ENCODE measurements at places on chromosomes 7 and 10. TPM values are rescaled to one million over a fixed set of nuclear protein-coding genes. Genes with fewer than 3 reads are reported as not detected.
A peak's percentile ranks its signal among the peaks of the same experiment; 100 is the strongest.

The FAM25A gene
- not detected for total RNA-seq

GRCh38 chr7:130632111-130632510 lies 36.4 kb downstream of the COPG2 start:
- no peak for DNase-seq

The SPDYE1 gene
- total RNA-seq = not detected

DNA sequence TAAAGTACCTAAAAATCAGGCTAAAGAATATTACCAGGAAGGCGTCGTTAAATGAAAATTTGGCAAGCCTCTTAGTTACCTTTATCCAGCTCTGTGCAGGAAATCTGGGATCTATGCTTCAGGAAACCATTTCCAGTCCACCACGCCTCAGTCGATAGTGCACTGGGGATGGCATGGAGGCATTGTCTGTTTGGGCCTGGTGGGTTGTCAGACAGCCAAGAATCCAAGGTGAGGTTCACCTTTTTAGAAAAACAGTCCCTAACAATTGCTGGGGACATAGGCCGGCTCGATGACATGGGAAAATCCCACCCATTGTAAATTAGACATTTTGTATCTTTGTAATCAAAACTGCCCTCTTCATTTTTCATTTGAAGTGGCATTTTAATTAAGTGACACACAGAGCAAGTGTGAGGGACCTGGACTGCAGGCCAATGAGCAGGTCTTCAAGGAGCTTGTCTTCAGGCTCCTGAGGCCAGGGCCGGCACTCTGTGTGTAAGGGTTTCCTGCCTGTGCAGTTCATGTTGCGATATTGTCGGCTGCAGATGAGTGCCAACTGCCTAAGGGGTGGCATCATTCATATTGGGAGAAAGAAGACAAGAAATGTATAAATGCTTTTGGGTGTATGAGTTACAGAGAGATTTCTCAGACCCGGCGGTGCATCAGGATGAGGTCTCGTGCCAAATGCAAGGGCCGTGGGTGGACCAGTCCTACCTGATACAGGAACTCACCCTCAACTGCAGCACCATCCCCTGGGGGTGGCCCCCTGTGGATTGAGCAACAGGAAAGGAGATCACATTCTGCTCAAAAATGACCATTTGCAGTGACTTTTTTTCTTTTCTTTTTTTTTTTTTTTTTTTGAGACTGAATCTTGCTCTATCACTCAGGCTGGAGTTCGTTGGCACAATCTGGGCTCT lies 80.8 kb downstream of the PTPRE start:
- no peak for DNase-seq

- DNase-seq = no peak
Measured at GRCh38 chr7:127359011-127359410, 33.5 kb downstream of the ZNF800 start.

DNA sequence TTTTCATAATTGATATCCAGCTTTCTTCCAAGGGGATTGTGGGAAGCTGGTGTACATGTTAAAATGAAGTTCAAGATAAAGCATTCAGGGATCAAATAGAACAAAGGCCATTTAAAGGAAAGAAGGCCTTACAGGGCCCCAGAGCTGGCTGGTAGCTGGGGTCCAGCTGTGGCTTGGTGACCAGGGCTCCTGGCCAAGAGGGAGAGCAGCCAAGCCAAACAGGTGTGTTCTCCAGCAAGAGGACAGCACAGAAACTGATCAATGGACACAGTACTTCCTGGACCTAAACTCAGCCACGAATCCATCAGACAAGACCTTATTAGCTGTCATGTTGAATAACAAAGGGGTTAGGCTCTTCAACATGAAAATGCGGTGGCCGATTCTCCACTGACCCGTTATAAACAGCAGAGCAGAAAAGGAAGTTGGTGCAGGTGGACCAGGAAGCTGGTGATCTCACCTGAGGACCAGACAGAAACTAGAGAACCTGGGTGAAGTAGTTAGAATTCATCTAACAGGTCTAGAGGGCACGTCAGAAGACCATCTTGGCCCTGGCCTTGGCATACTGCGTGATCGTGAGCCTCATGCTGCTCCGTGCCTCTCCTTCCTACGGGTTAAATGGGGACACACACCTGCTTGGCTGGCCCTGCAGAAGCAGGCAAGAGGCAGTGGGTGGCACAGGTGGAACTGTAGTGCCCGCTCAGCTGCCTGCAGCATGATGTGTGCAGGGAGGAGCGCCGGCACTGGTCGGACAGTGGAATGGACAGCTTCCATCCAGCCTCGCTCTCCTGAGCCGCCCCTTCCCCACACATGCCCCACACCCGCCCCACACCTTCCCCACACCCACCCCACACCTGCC lies 53.8 kb downstream of the PARP12 start:
- no peak for DNase-seq

The IQCE gene
- 14.3 TPM for total RNA-seq

The DEPP1 gene
- 740 TPM for total RNA-seq

GRCh38 chr10:120368927-120369326 lies 88.1 kb upstream of the PLPP4 start:
- DNase-seq = no peak

- no peak for DNase-seq
Measured at GRCh38 chr10:27716521-27716920, 29.1 kb downstream of the MKX start.

DNA sequence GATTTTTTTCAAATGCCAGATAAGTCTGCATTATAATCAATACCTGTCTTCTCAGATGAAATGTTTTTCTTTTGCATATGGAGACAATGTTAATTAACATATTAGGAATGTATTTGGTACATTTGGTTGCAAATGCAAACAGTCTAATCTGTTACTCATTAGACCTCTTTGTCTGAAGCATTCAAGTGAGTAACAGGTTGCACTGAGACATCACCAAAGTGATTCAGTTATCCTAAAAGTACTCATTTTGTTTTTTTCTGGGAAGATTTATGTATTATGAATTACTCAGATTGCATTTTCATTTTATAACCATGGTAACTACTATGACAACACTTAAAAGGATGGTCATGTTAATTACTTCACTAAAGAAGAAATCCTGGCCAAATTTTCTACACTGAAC lies 513.6 kb downstream of the HTR7 start:
- DNase-seq = no peak

DNA sequence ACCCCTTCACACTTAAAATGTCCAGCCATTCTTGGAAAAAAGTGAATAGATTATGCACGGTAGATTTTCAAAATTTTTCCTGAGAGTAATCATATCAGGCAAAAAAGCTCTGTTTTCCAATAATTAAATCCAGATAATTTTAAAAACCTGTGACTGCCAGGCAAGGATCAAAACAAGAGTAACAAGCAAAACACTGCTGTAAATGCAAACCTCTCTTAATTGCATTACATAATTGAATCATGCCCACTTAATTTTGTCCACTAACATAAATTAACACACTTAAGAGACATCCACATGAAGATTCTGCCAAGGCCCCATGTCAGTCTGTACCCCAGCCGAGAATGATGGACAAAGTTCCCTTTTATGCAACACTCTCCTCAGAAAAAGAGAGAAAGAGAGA lies 135.3 kb downstream of the FGFR2 start:
- no peak for DNase-seq

The VWDE gene
- total RNA-seq = 0.12 TPM

The CDHR3 gene
- 6.6 TPM for total RNA-seq

DNA sequence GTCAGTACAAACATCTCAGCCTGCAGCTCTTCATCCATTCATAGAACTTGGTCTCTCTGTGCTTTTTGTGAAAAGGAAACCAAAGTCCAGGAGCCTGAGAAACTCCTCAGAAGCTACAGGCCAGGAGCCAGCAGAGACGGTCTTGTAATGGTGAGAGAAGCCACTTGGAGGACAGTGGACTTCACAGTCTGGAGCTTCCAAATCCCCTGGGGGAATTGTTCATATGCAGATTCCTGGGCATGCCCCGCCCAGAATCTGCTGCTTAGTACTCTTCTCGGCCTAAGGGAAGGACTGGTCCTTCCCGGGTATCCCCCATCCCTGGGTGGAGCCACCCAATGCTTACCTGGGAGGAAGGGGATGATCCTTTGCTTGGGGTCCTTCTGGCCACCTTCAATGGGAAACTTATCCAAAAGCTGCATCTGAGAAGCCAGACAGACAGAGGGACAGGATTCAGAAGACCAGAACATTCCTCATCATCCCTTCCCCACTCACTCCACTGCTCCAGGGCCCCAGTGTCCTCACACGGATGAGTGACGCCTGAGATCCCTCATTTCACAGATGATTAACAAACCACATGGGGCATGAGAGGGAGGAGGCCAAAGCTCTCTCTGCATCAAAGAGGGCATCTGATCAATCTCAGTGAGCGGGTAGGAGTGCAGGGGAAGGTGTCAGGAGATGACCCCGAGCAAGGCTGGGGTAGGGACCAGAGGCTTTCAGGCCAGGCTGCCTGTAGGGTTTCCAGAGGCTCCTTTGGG lies 88.4 kb downstream of the SH3PXD2A start:
- DNase-seq = no peak

DNA sequence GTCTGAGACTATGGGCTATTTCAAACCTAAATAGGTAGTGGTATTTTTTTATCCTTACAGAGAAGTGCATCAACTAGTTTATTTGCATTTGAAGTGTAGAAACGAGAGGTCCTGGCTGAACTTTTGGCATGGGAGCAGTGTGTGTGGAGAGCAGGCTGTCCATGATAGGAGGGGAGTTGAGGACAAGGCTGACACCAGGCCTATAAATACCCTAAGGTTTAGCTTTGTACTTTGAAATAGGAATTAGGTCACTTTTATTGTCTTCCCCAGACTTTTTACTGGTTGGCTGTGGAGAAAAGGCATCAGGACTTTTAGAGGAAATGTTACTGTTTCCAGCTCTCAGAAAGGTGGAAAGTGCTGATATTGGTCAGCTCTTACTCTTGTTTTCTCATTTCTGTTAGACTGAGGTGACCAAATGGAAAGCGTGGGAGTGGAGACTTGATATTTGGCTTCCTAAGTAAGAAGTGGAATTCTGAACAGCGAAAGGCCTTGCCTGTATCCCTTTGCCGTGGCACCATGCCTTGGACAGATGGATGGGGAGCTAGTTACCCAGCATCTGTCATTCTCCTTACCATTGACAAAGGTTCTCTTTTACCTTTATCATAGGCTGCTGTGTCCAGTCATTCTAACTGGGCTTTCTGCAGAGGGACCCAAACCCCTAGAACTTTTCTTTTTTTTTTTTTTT lies 46.0 kb downstream of the GBF1 start:
- no peak for DNase-seq

DNA sequence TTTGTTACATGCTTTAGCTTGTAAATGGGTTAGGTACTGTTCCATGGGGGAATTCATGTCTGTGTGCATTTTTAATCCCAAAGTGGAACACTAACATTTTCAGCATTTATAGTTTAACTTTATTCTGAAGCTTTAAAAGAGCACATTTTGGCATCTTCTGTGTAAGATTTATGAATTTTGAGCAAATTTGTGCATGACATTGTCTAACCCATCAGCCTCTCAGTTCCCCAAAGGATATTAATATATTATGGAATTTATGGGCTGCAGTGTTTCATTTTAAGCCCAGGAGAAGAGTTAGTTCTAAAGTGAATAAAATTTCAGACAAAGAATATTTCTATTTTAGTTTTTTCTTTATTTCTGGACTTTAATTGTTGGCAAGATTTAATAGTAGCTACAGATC lies 421.4 kb downstream of the PLXDC2 start:
- DNase-seq = no peak

The PON1 gene
- not detected for total RNA-seq

The EPO gene
- not detected for total RNA-seq

The ASZ1 gene
- not detected for total RNA-seq

- DNase-seq = no peak
Measured at GRCh38 chr7:146414937-146415336, 298.3 kb downstream of the CNTNAP2 start.

- DNase-seq = no peak
Measured at GRCh38 chr7:116683786-116684185, 11.8 kb downstream of the MET start.

GRCh38 chr10:49539320-49539885 lies 482 bp upstream of the ERCC6 start:
- no peak for DNase-seq

GRCh38 chr7:150570556-150571465 lies 3.6 kb downstream of the GIMAP4 start:
- no peak for DNase-seq

- DNase-seq = no peak
Measured at GRCh38 chr10:74047304-74047703, 49.4 kb downstream of the VCL start.

The GDF2 gene
- not detected for total RNA-seq

The ACSM6 gene
- total RNA-seq = not detected

DNA sequence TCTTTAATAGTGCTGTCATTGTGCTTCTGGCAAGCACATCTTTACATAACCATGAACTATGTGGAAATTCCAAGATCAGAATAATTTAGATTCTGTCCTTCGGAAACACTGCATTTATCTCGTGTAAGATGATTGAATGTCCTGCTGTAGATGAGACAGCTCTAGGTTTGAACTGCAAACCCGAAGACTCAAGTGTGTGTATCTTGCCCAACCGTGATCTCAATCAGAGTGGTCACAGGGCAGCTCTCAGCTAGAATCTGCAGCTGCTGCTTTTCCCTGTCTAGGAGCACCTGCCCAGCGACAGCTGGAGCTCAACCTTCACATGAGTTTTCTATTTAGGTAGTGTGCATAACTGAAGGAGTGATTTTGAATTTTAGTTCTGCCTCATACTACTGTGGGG lies 17.5 kb upstream of the KIF20B start:
- DNase-seq = no peak

DNA sequence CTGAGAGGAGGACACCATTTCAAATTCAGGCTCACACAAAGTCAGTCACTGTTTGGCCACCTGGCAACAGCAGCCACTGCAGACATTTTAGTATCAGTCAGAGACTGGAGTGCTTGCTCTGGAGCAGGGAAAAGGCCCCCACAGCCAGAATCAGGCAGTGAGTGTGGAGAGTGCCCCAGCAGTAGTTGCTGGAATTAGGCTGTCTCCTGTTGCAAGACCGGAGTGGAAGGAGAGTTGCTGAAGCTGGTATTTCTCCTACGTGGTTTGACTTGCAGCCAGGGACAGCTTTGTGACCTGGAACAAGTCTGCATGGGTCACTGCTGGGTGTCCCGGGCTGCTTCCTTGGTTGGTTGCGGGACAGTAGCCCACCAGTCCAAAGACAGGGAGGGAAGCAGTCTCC lies 78.4 kb upstream of the TMEM168 start:
- DNase-seq = no peak

GRCh38 chr7:151271699-151272355 lies 23.3 kb upstream of the SMARCD3 start:
- no peak for DNase-seq

DNA sequence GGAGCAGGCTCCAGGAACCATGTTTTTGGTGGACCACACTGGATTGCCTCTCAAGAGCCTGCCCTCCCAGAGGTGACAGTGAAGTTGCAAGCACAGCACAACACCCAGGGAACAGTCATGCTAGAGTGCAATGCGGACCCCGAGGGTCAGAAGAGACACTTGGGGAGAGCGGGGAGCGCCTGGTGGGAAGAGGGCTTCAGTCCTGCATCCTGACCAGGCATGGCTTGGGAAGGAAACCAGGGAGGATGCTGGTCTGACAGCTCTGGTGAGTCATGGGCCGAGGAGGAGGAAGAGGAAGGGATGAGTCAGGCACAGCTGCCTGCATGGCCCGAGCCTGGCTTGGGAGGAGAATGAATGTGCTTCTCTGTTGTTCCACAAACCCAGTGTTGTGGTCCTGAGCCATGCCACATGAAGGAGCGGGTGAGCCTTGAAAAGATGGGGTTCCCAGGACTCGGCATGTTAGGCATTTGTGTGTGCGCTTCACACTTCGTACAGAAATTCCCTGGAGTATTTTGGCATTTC lies 29.5 kb upstream of the ANKRD2 start:
- DNase-seq = peak; percentile 66

The GNAT3 gene
- not detected for total RNA-seq

- DNase-seq = no peak
Measured at GRCh38 chr10:33938001-33938400, 603.5 kb upstream of the NRP1 start.
